CD4-positive, alpha-beta T cell treated with Interferon alpha-2 for 1 hour (primary cell): ENCODE measurements at places on chromosomes 2 and 18.

- DNase-seq = no peak
Observed at GRCh38 chr18:7532942-7533341, 34.2 kb upstream of the PTPRM start.

DNA sequence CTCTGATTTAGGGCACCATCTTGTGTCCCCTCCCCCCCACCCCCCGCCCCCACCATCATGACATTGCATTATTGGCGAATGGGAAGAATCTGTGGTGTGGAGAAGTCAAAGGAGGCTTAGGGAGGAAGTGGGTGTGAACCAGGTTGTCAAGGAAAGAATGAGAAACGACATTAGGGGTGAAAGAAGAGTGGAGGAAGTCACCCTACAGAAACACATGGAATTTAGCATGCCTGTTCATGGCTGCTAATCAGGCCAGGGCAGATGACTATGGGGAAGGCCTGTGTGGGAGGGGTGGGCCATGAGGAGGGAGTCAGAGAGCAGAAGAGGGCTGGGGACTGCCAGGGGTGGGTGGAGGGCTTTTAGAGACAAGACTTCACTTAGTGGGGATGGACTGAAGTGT, 81.6 kb downstream of the AOX1 start:
- DNase-seq = no peak

DNA sequence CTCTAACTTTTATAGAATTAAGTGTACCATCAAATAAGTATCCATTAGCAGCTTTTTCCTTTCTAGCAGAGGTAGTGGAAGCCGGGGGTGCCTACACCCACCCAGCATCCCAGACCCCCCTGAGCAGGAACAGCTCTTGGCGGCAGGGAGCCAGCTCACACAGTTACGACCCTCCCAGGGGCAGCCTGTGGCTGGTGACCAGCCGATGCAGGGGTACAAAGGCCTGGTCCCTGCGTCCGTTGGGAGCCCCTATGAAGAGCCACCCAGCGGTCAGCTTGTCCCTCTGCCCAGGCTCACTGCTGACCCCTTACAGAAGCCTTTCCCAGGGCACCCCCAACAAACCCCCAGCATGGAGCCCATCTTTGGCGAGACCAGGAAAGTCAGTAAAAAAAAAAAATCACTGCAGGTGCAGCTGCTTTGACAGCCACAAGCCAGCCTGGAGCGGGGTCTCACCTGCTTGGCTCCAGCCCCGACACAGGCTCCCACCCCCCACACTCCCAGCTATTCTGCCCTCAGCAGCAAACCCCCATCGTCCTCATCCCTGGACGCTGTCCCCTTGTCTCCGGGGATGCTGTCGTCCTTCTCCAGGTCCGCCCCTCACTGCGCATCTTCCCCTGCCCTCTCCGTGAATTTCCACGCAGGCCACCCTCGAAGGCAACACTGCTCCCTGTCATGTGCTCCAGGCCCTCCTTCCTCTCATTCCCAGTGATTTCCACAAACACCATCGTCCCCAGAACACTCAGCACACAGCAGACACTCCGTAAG, 43.1 kb downstream of the GPC1 start:
- peak; percentile 1 for DNase-seq

DNA sequence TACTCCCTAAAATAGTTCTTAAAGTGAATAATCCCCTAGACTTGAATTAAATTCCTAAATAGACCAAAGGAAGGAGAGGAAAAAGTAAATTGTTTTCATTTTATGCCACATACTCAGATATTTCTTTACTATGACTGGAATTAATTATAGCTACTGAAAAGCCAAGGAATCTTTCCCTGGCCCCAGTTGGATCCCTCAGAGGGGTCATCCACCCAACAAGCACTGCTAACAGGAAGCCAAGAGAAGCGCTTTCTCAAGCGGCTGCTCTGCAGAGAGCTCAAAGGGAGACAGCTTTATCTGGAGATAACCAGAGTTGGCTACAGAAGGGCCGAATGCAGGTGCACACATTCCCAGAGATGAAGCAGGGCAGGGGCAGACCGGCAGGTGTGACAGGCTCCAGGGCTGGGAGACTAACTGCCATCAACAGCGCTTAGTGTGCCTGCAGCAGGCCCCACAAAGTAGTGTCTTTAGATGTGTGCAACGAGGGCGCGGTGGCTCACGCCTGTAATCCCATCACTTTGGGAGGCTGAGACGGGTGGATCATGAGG, 51.1 kb downstream of the POLR1A start:
- no peak for DNase-seq

DNA sequence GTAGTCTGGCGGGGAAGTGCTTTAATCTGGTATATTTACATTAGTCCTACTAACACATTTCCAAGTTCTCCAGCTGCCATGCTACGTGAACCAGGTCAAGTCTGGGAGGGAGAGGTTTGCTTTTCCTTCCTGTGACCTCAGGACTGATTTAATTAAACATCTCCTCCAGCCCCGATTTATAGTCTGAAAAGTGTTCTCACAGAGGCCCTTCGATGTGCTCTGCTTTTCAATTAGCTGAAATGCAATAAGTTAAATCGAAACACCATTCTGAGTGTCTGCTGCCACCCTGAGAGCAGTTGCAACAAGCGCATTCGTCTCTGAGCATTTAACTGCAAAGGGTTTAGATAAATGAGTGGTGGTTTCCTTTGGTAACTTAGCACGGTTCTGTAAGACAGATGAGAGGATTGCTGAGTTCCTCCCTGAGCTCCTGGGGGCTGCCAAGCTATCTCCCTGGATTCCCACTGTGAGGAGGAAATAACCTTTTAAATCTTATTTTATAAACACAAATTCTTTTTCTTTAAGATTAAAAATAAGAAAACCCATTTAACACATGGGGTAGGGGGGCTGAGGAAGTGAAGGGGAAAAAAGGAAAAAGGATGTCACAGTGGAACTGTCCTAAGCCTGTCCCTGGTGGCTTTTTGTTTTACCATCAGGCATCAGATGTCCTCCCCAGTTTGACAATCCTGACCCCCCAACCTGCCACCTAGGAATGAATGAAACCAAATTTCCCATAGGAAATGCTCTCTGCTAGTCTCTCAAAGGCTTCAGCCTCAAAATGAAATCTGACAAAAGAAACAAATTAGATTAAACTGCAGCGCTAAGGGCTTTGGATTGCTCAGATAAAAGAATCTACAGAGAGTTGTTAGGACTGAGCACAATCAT, 56.5 kb upstream of the CREB1 start:
- DNase-seq = peak; percentile 38

DNA sequence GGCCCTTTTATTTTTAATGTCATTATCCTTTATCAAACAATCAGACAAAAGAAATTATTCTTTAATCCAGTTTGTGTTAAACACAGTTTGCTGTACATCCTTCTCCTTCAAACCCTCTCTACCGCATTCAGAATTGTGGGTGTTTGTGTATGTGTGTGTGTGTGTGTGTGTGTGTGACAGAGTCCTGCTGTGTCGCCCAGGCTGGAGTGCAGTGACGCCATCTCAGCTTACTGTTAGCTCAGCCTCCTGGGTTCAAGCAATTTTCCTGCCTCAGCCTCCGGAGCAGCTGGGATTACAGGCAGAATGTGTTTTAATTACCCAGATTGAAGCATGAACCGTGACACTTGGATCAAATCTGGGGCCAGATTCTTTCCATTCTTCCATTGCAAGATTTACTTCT, 723.7 kb downstream of the DCDC2C start:
- DNase-seq = no peak

- no peak for DNase-seq
Observed at GRCh38 chr2:100875516-100876230, 55.7 kb downstream of the NPAS2 start.

DNA sequence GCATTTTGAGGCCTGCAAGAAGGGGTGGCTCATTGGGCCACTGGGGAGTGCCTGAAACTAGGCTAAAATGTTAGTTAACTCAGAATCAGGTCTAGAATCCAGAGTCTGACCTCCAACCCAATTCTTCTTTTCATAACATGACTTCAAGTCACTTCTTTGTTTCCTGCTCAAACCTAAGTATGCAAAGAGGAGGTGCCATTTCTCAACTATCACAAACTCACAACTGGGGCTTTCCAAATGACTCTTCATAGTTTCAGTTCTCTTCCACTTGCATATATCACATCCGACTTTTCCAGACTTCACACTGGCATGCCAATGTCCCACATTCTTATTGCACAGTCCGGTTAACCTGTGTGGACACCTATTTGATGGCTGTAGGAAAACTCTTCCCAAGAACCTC, 211.6 kb downstream of the TCF4 start:
- DNase-seq = no peak

- DNase-seq = no peak
Observed at GRCh38 chr2:2332381-2332780, 1.3 kb upstream of the MYT1L start.

DNA sequence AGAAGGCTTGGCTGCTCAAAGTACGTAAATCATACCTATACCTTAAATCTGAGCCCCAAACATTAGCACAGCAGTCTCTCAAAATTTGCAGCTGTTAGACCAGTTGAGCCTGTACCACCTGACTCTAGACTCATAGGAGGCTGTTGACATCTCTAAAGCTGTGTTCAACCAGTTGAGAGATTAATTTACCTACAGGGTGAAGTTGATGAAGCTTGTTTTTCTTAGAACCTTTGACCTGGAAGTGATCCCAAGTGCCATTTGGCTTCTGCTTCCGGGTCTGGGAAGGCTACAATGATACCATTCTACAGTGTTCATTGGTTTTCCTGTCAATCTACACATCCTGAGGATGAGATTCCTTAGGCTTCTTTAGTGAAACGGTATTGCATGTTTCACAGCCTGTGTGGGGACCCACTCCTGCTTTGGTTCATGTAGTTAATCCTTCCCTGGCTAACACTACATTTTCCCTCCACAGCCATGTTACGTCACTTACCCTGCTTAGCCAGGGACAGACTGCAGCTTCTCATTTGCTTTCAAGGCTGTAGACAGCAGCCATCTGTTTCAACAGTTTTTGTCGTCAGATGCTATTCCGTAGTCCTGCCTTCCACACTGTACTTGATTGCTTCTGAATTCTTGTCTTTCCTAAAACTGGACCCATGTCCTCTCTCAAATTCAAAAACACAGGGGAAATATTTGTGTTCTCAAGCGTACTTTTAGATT, 4.7 kb upstream of the IL1RL2 start:
- DNase-seq = no peak

DNA sequence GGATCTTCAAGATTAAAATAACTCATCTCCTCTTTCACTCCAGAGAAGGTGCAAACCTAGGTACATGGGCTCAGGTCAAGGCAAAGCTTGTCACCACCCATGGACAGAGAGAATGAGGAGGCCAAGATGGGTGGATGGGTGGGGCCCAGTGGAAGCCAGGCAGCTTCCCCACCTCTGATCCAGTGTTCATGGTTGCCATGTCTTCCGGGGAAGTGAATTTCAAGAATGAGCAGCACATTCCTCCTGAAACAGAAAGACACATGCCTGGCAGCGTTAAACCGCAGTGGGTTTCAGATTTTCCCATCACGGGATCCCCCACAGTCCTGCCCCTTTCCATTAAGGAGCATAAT, 301.7 kb downstream of the EIPR1 start:
- no peak for DNase-seq

GRCh38 chr2:12269041-12269972, 447.4 kb upstream of the TRIB2 start:
- no peak for DNase-seq

DNA sequence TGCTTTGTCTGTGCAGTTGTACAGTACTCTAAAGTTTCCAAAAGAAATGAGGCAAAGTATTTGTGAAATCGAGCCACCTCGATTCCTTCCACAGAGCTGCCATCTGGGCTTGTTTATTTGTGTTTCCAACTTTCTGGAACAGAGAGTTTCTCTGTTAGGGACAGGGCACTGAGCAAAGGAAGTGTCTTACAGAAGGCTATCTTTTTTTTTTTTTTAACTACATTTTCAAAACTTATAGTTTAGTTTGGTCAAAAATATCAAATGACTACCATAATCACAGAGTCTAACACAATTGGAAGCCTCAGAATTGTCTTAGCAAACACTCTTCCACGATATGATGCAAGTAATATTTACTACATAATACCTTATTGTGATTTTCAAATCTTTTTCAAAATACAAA, 796 bp downstream of the RFTN2 start:
- DNase-seq = no peak

DNA sequence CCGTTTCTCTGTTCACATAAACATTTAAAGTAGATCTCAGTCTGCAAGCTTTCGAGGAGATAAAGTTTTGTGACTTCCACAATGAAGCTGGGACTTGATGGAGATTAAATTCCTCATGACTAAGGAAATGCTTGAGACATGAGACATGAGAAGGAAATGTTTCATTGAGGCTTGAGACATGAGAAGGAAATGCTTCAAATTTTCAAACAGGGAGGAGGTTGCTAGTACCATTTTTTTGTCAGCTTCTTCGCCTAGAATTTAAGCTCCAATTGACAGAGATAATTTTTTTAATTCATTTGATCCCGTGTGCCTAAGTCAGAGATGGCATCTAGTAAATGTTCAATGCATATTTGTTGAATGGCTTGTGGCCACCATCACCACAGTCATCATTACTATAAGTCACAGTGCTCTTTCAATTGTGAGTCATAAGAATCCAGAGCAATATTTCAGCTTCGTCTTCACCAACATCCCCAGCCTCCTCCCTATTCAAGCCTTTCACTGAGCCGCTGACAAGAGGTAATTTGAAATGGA, 543 bp upstream of the MARCHF4 start:
- DNase-seq = no peak

GRCh38 chr2:222568865-222569264, 87.0 kb downstream of the FARSB start:
- DNase-seq = no peak
